ENCODE measurements at places on chromosomes 7 and 10.

DNA sequence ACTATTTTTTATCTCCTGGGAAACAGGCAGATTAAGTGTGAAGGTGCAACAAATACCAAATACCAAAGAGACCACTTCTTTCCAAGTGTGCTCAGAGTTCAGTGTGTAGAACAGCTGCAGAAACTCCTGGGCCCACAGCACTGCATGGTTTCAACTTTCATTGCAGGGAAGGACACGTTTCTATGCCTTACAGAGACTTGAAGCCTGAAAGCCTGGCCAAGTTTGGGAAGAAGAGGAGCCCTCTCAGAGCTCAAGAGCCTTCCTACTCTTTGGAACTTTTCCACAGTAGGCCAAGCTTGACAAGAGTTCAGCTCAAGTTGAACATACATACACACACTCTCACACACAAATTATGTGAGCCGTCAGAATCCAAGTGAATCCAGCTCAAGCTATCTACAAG lies 2.5 kb downstream of the HOXA4 start:
- DNase-seq = no peak

GRCh38 chr7:29400437-29400836 lies 163.2 kb upstream of the PRR15 start:
- DNase-seq = no peak

- DNase-seq = no peak
Measured at GRCh38 chr7:85175217-85175616, 11.6 kb downstream of the SEMA3D start.

- no peak for DNase-seq
Measured at GRCh38 chr7:23275912-23276311, 23.2 kb upstream of the MALSU1 start.

DNA sequence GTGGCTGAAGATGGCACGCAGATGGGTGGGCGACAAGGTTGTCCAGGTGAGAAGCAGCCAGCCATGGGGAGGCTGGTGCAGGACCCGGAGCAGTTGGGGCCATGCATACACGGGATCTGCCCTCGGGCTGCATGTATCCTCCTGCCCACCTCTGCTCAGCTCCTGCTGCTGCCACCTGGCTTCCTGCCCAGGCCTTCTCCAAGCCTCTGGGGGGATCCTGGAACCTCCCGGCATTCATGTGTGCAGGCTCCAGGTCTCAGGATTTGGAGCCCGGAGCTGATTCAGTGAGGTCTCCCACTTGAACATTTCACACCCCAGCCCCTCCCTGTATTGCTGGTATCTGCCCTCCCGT lies 27.0 kb downstream of the PDGFA start:
- no peak for DNase-seq

DNA sequence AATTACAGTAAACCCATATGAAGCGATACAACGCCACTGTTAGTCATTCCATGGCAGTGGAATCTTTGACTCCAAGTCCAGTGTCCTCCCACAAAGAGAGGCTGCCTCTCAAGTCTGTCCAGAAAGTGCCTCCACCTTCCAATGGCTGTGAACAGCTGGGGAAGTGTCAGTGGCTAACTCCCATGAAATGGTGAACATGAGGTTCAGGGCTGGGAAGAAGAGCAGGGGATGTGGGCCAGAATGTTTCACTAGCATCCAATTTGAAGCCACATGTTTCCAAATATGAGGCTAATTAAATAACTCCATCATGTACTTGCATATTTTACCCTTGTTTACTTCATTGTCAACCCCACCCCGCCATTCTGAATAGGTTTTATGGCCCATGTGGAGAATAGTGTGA lies 53.1 kb upstream of the CHST15 start:
- DNase-seq = no peak

- no peak for DNase-seq
Measured at GRCh38 chr7:121081327-121081936, 92.9 kb downstream of the CPED1 start.

GRCh38 chr10:114544045-114544659 lies 113.9 kb downstream of the ABLIM1 start:
- DNase-seq = peak; percentile 56

DNA sequence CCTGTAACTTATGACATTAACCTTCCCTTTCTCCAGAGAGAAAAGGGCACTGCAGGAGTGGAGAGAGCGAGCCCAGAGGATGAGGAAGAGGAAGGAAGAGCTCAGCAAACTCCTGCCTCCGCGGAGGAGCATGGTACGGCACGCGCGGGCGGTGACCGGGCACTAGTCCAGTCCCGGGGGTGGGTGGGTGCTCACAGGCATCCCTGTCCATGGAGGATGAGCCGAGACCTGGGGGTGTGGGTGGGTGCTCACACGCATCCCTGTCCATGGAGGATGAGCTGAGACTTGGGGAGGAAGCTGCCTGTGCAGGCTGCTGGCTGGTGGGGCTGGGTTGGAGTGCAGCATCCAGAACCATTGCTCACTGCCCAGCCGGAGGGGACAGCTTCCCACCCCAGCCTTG lies 23.8 kb downstream of the LRRC27 start:
- DNase-seq = no peak

- no peak for DNase-seq
Measured at GRCh38 chr10:72328829-72329204, 25.9 kb downstream of the DNAJB12 start.

DNA sequence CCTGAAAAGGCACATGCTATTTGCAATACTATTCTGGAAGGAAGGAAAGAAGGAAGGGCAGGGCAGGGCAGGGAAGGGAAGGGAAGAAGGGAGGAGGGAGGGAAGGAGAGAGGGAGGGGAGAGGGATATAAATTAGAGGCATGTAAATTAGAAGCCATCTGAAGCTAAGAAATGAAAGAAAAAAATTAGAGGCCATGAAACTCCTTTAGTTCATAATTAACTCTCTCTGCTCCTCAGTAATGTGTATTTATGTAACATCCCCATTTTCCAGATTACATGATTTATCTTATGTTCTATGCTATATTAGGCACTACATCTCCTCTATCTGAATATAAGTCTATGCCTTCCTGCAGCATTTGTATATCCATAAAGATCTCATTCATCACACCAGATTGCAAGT lies 12.7 kb upstream of the JCAD start:
- DNase-seq = no peak

GRCh38 chr7:121500360-121501058 lies 104.4 kb upstream of the FAM3C start:
- no peak for DNase-seq

DNA sequence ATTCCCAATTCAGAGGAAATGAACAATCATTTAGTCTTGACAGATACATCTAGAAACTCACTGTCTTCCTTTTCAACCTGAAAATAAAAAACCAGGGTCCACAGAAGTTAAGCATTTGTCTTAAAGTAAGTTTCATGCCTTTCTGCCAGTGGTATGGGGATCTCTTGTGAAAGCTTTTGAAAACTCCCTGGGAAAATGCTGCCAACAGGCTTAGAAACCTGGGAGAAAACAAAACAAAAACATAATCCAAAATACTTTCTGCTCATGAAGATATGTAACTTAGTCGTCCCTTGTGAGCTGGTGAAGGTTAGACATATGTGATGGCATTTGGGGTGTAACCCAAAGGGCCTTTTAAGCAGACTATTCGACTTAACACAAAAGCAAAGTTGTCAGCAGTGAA lies 66.4 kb upstream of the ZNF438 start:
- DNase-seq = no peak

GRCh38 chr7:41940760-41941343 lies 238.0 kb upstream of the INHBA start:
- peak; percentile 20 for DNase-seq

GRCh38 chr7:140625908-140626868 lies 14.4 kb downstream of the DENND2A start:
- DNase-seq = no peak

- no peak for DNase-seq
Measured at GRCh38 chr7:650339-651031, 76.0 kb upstream of the DNAAF5 start.

DNA sequence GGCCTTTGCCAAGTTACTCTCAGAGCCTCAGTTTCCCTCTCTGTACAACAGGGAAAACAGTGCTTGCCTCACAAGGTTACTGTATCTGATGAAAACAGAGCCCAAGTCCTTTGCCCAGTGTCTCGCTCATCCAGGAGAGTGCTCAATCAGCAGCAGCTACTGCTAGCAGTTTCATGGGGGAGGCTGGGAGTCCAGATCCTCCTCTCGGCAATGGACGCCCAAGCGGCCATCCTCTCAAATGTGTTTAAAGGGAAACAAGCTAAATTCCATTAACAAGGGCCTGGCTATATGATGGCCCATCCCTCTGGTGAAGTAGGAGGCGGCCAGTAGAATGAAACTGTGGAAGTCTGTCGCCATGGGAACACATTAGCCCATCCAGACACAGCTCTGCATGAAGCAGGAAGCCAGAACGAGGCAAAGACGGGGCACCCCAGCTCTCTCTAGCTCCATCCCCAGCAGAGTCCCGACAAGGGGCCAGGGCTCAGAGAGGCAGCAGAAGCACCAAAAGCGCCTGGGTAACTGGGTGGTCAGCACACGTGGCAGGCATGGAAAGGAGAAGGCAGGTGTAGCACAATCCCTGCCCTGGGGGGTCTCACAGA lies 35.2 kb downstream of the FAM53B start:
- no peak for DNase-seq

- DNase-seq = no peak
Measured at GRCh38 chr10:2077231-2077630, 339.9 kb upstream of the ADARB2 start.

- DNase-seq = no peak
Measured at GRCh38 chr7:106313966-106314365, 29.2 kb upstream of the NAMPT start.

- DNase-seq = no peak
Measured at GRCh38 chr10:122632031-122632430, 67.6 kb downstream of the C10orf120 start.

- DNase-seq = no peak
Measured at GRCh38 chr10:33187427-33187999, 147.0 kb downstream of the NRP1 start.

GRCh38 chr7:159086301-159086925 lies 58.3 kb downstream of the VIPR2 start:
- no peak for DNase-seq

- no peak for DNase-seq
Measured at GRCh38 chr7:91514591-91514990, 250.4 kb downstream of the FZD1 start.

GRCh38 chr10:29142516-29143314 lies 146.2 kb upstream of the LYZL1 start:
- no peak for DNase-seq

DNA sequence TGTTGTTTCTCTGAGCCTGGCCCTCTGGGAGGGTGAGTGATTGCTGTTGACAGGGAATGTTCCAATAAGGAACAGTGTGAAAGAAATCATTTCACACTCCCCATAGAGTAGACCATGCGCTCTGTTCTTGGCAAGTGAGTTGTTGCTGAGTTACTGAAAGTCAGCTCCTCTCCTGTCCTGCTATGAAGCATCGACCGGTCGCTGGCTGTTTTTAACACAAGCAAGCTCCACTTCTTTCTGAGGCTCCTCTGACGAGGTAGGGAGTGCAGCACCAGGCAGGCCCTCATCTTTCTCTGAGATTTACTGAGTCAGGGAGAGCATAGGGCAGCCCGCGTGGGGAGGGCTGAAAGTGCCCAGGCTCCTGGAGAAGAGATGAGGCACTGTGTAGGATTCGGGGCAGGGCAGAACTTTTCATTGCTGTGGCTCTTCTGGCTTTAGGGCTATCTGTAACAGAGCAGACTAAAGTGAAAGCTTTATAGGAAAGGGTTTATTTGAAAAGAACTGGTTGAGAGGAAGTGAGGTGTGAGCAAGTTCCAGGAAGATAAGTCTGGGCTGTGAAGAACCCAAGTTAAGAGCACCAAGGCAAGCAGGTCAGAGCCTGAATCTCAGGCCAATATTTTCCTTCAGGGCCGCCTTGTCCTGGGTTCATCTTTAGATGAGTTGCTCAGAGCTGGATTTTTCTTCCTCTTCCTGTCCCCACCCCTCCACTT lies 332.2 kb downstream of the CCSER2 start:
- DNase-seq = no peak

DNA sequence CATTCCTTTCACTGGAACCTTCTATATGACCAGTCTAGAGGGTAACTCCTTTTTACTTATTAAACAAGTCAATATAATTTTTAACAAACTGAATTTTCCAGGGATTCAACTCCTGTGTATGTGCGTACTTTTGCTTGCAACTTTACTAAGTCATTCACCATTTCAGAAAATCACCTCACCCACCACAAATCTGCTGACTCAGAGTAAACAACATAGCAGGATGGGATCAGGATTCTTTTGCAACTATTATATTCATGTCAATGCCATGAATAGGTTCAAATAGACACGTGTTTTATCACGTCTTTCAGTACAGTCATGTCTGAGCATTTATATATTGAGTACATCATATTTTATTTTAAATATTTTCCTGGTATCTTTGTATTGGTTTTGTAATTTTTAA lies 14.5 kb downstream of the CTTNBP2 start:
- DNase-seq = no peak

DNA sequence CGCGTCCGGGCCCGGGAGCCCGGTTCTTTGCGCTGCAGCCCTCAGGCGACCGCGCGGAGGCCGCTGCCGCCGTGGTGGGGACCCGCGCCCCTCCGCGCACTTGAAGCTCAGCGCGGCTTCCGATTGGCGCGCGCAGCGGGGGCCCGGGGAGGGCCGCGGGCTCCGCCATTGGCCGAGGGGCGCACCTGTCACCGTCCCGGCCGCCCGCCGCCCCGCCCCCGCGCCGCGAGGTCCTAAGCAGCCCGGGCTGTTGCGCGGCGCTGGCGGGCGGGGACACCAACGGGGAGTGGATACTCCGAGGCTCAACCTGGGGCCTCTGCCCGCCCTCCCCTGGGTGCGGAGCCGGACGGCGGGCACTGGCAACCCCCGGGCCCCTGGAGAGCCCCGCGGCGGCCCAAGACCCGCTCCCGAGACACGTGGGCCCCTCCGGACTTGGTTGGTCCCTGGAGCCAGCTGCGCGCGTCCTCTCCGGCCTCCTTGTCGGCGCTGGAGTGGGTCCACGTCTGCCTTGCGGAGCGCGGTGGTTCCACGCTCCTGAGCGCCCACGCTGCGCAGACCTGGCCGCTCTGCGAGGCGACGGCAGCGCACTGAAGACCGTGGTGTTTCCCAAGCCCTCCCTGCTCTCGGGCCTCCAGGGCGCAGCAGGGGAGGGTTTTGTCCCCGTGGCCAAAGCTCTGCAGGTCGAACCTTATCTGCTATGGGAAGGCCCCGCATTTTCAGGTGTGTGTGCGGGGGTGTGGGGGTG lies at the start of gene MNX1:
Gene MNX1, minus strand, starts transcription at position 76 of the 745 bp plus-strand sequence. CDS start 313 bp downstream, outside the sequence.
- DNase-seq = peak; percentile 19
